ENCODE measurements at places on chromosomes 11 and 22.

- H3K27me3 ChIP-seq: no peaks in the 10 kb centered on the region
- no peak for DNase-seq
- H3K4me1 ChIP-seq: no peaks in the 10 kb centered on the region
- no peaks in the 10 kb centered on the region for H3K36me3 ChIP-seq
Measured at GRCh38 chr11:124984512-124984854, 30.5 kb downstream of the CCDC15 start.

DNA sequence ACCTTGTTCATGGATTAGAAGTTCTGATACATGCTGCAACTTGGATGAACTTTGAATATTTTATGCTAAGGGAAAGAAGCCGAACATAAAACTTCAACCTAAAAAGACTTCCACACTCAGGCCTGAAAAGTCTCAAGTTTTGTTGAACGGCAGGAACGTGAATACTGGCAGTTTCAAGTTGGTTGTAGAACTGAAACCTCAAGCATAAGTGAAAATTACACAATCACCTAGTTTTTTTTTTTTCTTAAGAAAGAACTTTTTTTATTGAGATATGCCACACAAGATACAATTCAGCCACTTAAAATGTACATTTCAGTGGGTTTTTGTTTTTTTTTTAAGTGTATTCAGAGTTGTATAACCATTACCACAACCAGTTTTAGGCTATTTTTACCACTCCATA, 50.8 kb upstream of the ADORA2A start:
- H3K27ac ChIP-seq: no peak overlapping the region
- H3K36me3 ChIP-seq: peaks cover 20% of the 10 kb centered on the region
- no peaks in the 10 kb centered on the region for H3K4me1 ChIP-seq
- H3K27me3 ChIP-seq: no peaks in the 10 kb centered on the region

DNA sequence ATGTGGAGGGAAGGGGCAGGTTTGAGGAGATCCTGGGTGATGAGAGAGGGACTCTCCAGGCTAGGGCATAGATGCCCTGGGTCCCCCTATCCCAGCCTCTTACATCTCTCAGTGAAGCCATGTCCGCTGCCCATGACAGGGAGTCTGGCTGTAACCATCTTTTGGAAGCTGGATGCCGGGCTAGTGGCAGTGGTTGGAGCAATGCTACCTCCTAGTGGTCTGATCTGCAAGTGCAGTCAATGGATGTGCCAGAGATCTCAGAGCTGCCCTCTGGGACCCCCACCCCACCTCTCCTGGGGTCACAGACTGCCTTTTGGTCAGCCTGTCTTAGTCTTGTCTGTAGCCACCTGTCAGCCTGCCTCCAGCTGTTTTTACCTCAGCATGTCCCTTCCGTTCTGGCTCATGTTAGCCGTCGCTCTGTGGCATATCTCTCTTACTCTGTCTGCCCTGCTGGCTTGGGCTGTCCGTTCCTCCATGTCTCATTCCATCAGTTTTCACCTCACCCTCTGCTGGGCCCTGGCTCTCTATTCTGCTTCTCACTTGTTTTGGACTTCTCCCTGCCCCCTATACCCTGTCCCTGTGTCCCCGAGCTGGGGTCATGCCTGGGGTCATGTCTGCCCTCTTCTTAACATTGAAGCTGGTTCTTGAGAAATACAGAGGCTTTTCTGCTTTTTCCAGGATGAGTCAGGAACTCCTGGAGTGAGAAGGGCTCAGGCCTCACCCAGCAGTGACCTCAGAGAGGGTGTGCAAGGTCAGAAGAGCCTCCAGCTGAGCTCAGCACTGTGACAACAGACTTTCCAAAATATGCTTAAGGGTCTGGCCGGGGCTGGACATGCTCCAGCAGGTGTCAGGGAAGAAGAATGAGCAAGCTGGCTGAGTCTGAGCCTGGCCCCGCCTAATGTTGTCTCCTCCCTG, 52.0 kb upstream of the THY1 start:
- no peaks in the 10 kb centered on the region for H3K4me1 ChIP-seq
- H3K27ac ChIP-seq: no peak overlapping the region
- no peak overlapping the region for H3K4me3 ChIP-seq
- H3K27me3 ChIP-seq: no peaks in the 10 kb centered on the region
- no peaks in the 10 kb centered on the region for H3K36me3 ChIP-seq

DNA sequence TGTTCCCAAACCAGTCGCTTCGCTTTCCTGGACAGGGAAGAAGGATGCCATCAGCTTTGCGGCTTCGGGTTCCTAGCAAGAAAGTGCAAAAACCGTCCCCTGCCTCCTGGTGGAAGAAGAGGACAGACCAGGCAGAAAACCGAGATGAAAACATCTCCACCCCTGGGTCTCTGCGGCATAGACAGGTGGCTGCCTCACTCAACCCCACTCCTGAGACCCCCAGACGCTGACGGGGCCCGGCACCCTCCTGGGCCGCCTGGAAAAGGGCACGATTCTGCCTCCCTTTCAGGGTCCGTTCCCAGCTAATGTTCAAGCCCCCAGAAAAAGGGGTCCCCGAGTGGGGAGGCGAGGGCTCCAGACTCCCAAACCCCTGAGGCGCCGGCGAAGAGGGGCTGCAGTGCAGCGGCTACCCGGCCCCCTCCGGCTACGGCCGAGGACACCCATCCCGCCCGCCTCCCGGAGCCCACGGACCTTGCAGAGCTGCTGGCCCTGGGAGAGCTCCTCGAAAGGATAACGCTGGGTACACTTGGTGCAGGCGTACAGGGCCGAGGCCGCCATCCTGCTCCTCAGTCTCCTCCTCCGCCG, 569 bp downstream of the FAM76B start:
- H3K4me1 ChIP-seq: peaks cover 17% of the 10 kb centered on the region
- H3K4me3 ChIP-seq: peak overlapping the region; percentile 91
- H3K27me3 ChIP-seq: no peaks in the 10 kb centered on the region
- DNase-seq: no peak

Data from thyroid gland (tissue), 4 donors.